ENCODE measurements at places on chromosomes 13 and 19.

GRCh38 chr19:46372901-46373490, 26.1 kb downstream of the PPP5C start:
- no peak for DNase-seq

DNA sequence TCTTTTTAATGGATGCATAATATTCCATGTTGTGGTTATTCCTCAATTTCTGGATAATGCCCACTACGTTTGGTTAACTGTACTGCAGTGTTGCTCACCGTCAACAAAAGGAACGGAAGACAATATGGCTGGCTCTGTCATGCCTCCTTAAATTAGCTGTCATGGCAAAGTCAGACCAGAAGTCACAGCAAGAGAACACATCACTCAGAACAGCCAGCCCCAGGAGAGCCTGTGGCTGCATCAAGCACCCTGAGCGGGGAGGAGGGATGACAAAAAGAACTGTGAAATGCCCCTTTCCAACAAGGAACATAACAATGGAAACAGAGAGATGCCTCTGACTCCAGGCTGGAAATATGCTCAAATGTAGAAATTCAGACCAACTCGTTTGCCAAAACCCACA, 366.0 kb upstream of the ZNF507 start:
- no peak for DNase-seq

GRCh38 chr19:10113964-10114650, 2.6 kb downstream of the P2RY11 start:
- no peak for DNase-seq

DNA sequence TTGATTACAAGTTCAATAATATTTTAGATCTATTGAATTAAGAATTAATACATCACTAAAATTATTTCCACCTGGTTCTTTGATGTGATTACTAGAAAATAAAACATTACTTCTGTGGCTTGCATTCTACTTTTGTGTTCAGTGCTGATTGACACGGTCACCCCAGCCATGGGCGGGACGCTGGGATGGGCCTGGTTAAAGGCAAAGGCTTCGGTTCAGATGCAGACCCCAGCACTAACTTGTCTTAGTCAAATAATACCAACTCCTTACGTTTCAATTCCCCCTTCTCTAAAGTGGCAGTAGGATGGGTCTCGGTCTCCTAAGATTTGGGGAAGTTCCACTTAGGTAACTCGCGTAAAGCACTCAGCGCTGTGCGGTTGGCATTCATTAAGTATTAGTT, 144.9 kb downstream of the URI1 start:
- DNase-seq, result no peak

- DNase-seq, result no peak
Measured at GRCh38 chr13:91459485-91459884, 61.1 kb downstream of the GPC5 start.

DNA sequence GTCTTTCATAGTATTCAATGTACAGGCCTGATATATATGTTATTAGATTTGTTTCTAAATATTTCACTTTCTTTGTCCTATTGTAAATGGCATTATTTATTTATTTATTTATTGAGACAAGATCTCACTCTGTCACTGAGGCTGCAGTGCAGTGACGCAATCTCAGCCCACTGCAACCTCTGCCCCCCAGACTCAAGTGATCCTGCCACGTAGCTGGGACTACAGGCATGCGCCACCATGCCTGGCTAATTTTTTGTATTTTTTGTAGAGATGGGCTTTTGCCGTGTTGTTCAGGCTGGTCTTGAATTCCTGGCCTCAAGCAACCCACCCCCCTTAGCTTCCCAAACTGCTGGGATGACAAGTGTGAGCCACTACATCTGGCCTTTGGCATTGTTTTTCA, 5.4 kb upstream of the GAS6 start:
- DNase-seq, result no peak

GRCh38 chr19:47172666-47173455, 42.2 kb downstream of the SAE1 start:
- no peak for DNase-seq

Measured in activated CD4-positive, alpha-beta T cell treated with anti-CD3 and anti-CD28 coated beads for 4 hours (primary cell).